ENCODE measurements at places on chromosomes 3 and 15. TPM values are rescaled to one million over a fixed set of nuclear protein-coding genes. Genes with fewer than 3 reads are reported as not detected.

GRCh38 chr3:180959691-180960090, 29.8 kb downstream of the DNAJC19 start:
- DNase-seq, result no peak

GRCh38 chr15:78339559-78339958, 594 bp upstream of the CRABP1 start:
- no peak for DNase-seq

DNA sequence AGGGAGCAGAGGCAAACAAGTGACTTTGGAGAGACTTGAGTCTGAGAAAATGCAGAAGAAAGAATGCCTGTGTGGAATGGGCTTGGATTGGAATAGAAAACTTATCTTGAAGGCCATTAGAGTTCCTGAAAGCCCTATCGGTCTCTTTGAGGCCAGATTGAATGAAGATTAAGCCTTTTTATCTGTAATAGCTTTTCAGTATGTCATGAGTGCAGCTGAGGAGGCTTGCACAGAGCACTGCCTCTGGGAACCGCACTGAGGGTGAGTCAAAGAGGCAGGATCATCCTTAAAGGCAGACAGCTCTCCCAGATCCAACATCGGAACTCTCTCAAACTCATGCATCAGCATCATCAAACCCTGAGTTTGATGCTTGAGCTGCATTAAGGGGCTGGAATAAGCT, 515.2 kb downstream of the NTRK3 start:
- DNase-seq, result no peak

- DNase-seq, result no peak
Measured at GRCh38 chr15:67305506-67305905, 50.9 kb downstream of the IQCH start.

- no peak for DNase-seq
Measured at GRCh38 chr3:37852097-37852496, 9.6 kb upstream of the CTDSPL start.

- DNase-seq, result no peak
Measured at GRCh38 chr15:77866596-77867125, 210.8 kb downstream of the TBC1D2B start.

GRCh38 chr3:108209579-108209978, 12.6 kb downstream of the IFT57 start:
- no peak for DNase-seq

DNA sequence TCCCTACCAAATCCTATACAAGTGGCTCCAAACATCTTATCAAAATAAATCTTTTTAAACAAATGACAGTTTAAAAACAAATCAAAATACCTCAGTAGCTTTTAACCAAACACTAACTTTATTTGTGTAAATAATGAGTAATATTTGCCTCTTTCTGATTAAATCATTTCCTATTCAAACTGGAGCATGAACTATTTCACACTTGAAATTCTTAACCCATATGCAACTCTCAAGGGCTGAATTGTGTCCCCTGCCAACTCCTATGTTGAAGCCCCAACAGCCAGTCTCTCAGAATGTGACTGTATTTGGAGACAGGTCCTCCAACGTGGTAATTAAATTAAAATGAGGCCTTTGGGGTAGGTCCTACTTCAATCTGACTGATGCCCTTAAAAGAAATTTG, 55.9 kb upstream of the MCTP2 start:
- DNase-seq, result no peak

GRCh38 chr3:20836801-20837200, 650.8 kb upstream of the SGO1 start:
- no peak for DNase-seq

DNA sequence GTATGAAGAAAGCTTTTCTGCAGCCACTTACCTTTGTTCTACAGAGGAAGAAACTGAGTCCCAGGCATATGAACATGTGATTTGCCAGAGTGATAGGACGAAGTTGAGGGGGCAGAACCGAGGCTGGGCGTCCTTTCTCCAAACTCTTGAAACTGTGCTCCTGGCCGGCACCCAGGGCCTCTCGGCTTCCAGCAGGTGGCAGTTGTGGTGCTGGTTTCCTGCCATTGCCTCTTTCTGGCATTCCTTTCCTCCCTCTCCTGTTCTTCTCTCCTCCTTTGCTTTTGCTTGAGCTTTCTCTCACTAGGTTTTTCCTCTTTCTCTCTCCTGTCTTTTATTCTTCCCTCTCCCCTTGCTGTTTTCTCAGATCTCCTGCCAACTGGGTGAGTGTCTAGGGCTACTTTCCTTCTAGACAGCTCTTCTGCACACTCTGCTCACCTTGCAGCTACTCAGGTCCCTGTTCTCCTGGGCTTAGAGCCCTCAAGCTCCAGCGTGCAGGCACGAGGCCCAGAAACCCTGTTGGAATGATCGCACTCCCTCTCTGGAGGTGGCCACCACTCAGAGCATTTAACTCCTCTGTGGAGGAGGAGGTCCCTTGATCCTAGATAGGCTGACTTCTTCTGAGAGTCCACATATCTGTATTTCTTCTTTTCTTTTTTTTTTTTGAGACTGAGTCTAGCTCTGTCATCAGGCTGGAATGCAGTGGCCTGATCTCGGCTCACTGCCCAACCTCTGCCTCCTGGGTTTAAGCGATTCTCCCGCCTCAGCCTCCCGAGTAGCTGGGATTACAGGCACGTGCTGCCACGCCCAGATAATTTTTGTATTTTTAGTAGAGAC, 26.2 kb downstream of the TRAK1 start:
- peak; percentile 9 for DNase-seq

- DNase-seq, result no peak
Measured at GRCh38 chr15:40222131-40222530, 16.7 kb upstream of the PAK6 start.

- DNase-seq, result no peak
Measured at GRCh38 chr15:75231836-75232235, 26.3 kb upstream of the GOLGA6C start.

- no peak for DNase-seq
Measured at GRCh38 chr3:192079098-192079497, 618.1 kb downstream of the PYDC2 start.

DNA sequence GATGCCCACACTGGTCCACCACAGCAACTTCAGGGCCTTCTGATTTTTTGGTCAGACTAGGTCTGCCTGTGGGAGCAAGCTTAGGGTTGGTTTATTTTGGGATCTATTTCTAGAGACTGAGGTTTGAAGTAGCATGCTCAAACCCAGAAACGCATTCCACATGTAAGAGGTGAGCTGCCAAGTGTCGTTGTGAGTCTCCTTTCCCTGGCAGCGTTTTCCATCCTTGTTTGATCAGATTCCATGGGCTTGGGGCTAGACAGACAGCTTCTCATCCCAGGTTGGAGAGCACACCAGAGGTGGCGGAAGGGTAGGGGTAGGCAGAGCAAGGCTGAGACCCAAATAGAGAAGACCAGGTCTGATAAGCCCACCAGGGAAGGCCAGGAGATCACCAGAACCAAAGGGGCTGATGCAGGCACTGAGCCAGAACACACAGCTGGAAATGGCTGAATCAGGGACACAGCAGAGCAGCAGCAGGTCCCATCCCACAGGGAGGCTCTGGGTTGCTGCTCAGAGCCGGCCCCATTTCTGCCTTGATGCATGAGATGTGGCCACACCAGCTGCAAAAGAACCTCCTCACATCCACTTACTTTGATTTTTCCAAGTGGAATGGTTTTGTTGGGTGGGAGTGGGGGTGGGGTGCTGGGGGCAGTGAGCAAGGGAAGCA, 186.8 kb downstream of the THSD4 start:
- no peak for DNase-seq

DNA sequence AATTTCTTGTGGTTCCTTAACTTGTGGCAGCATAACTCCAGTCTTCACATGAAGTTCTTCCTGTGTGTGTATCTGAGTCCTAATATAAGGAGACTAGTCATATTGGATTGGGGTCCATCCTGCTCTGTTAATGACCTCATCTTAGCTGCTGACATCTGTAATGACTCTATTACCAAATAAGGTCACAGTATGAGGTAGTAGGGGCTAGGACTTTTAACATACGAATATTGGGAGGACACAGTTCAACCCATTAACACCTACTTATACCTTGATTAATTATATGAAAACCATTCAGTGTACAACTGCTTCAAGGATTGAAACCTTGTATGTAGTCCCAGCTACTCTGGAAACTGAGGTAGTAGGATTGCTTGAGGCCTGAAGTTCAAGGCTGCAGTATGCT, 43.9 kb downstream of the OIP5 start:
- no peak for DNase-seq

- DNase-seq, result peak; percentile 66
Measured at GRCh38 chr15:81274931-81275707, 48.8 kb downstream of the STARD5 start.

- no peak for DNase-seq
Measured at GRCh38 chr15:57606048-57606447, 14.3 kb downstream of the MYZAP start.

DNA sequence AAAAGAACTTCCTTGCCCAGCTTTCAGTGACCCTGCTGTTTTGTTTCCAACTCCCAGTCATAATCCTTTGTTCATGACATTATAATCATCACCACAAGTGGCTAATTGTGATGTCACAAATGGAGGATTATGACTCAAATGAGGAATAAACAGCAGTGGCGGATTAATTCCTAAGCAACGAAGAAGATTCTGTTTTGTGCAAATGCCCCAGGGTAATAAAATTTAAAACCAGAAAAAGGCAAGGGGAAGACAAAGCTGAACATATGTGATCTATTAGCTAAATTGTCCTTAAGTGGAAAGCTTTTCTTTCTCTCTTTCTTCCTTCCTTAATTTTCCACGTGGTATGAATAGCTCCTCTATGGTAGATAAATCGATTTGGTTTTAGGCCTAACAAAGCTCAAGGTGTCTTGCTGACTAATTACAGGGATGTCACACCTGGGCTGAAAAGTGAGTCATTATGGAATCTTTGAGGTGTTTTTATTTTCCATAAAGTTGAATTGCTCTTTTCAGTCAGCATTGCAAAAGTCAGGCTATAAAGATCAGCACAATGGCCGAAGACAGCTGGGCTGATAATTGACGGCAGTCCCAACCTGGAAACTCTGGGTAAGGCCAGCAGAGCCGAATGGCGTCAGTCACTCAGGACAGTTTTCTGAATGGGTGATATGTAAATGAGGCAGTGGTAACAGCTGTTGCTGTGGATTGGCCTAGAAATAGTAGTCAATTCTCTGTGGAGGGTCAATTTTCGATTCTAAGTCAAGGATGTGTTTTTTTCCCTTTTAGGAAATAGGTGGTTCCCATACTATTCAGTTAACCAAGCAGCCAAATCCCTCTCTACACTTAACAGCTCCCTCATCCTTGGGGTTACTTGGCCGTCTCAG, 121.5 kb downstream of the PTPRG start:
- no peak for DNase-seq

GRCh38 chr3:96449803-96450202, 364.6 kb upstream of the EPHA6 start:
- no peak for DNase-seq

DNA sequence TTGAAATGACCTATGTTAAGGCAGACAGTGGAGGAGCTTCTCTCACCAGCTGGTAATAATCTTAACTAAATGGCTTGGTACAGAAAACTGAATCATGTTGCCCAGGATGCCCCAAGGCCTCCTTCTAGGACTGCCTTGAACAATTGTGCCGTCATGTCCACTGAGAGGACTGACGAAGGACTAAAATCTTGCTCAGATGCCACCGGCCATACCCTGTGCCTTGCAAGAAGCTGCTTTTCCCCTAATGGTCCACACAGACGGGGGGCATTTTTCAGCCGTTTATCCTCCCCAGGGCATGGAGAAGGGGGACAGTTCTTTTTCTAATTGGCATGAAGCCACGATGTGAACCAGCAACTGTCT, 1.8 kb upstream of the CP start:
- DNase-seq, result no peak

DNA sequence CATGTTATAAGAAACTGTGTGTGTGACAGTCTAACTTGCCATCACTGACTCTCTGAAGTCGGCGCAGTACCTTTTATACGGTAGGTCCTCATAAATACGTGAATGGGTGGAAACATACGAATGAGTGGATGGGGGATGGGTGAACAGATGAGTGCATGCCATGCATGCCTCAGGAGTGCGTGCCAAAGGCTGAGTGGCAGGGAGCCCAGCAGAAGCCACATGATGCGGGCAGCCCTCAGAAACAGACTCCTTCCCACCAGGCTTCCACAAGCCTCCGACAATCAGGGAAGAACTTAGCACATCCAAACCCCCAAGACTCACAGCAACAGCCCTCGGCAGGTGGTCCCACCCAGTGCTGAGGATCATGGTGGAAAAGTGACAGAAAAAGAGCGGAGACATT, 16.7 kb downstream of the HCN4 start:
- no peak for DNase-seq

The HRH1 gene
- total RNA-seq, result 4.5 TPM

The MORC1 gene
- not detected for total RNA-seq

The LMAN1L gene
- total RNA-seq, result not detected

The CASR gene
- not detected for total RNA-seq

The GLDN gene
- total RNA-seq, result 4.6 TPM

The TRH gene
- total RNA-seq, result not detected

The DOCK3 gene
- total RNA-seq, result 1.9 TPM

The XYLB gene
- 3.1 TPM for total RNA-seq

The SI gene
- total RNA-seq, result not detected

The CCK gene
- not detected for total RNA-seq

The SLC24A5 gene
- total RNA-seq, result not detected

The THRB gene
- 2.8 TPM for total RNA-seq

The AMIGO3 gene
- not detected for total RNA-seq

The CPN2 gene
- not detected for total RNA-seq

The SOX14 gene
- not detected for total RNA-seq

The EBLN2 gene
- total RNA-seq, result 3.4 TPM

The ABHD17C gene
- total RNA-seq, result 6.7 TPM

Measured in NCI-H460 (cell line).